ENCODE measurements at places on chromosomes 3 and 15.

DNA sequence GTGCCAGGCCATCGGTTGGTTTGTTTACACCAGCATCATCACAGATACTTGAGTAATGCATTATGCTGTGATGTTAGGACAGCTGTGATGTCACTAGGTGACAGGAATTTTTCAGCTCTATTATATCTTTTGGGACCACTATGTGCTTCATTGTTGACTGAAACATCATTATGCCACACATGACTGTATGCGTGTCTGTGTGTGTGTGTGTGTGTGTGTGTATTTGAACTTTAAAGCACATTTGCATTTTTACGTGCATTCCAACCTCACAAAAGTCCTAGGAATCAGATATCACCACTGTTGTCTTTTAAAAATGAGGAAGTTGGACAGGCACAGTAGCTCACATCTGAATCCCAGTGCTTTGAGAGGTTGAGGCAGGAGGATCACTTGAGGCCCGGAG, 223.0 kb downstream of the TBL1XR1 start:
- no peak for DNase-seq

GRCh38 chr3:31170932-31171670, 276.6 kb upstream of the GADL1 start:
- DNase-seq: no peak

DNA sequence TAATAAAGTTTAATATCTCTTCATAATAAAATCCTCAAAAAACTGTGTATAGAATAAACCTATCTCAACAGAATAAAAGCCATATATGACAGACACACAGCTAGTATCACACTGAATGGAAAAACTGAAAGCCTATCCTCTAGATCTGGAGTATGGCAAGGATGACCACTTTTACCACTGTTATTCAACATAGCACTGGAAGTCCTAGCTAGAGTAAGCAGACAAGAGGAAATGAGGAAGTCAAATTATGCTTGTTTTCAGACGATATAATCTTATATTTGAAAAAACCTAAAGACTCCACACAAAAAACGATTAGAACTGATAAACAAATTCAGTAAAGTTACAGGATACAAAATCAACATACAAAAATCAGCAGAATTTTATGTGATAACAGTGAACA, 57.4 kb upstream of the DIPK2A start:
- no peak for DNase-seq

- DNase-seq: no peak
Measured at GRCh38 chr3:112365035-112365434, 32.1 kb downstream of the CD200 start.

- no peak for DNase-seq
Measured at GRCh38 chr15:96354731-96355567, 24.4 kb downstream of the NR2F2 start.

- no peak for DNase-seq
Measured at GRCh38 chr3:99498550-99499234, 139.7 kb upstream of the COL8A1 start.

- DNase-seq: no peak
Measured at GRCh38 chr15:66477011-66477410, 20.6 kb downstream of the SNAPC5 start.

Measured in K562 (cell line).